ENCODE measurements at places on chromosomes 13 and 19.

DNA sequence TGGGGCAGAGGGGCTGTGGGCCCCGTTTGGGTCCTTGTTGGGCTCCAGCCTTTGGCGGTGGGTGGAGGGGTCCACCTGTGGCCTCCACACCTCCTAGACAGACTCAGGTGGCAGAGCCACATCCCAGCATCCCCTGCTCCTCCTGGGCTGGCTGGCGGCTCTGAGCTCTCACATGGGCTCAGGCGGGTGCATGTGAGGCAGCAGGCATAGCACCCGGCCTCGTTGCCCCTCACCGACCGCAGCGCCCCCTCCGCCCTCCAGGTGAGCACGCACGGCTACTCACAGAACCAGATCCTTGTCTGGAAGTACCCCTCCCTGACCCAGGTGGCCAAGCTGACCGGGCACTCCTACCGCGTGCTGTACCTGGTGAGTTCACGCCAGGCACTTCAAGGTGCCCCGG lies 5.9 kb upstream of the TEKTIP1 start:
- H3K4me3 ChIP-seq: no peak overlapping the region
- no peaks in the 10 kb centered on the region for H3K36me3 ChIP-seq
- H3K27ac ChIP-seq: no peak overlapping the region
- no peak for DNase-seq

GRCh38 chr13:41694545-41695301 lies 237.4 kb downstream of the RGCC start:
- H3K4me1 ChIP-seq: peaks cover 5% of the 10 kb centered on the region
- H3K27me3 ChIP-seq: no peaks in the 10 kb centered on the region
- peaks cover 22% of the 10 kb centered on the region for H3K36me3 ChIP-seq
- H3K4me3 ChIP-seq: no peak overlapping the region

GRCh38 chr13:93552596-93552995 lies 326.0 kb downstream of the GPC6 start:
- H3K27me3 ChIP-seq: no peaks in the 10 kb centered on the region
- H3K27ac ChIP-seq: no peak overlapping the region
- no peak for DNase-seq
- no peaks in the 10 kb centered on the region for H3K36me3 ChIP-seq

GRCh38 chr19:13151605-13152355 lies 1.6 kb downstream of the IER2 start:
- peak; percentile 90 for DNase-seq
- peaks cover 50% of the 10 kb centered on the region for H3K4me1 ChIP-seq
- no peaks in the 10 kb centered on the region for H3K27me3 ChIP-seq
- H3K36me3 ChIP-seq: peaks cover 8% of the 10 kb centered on the region
- H3K4me3 ChIP-seq: peak overlapping the region; percentile 93

DNA sequence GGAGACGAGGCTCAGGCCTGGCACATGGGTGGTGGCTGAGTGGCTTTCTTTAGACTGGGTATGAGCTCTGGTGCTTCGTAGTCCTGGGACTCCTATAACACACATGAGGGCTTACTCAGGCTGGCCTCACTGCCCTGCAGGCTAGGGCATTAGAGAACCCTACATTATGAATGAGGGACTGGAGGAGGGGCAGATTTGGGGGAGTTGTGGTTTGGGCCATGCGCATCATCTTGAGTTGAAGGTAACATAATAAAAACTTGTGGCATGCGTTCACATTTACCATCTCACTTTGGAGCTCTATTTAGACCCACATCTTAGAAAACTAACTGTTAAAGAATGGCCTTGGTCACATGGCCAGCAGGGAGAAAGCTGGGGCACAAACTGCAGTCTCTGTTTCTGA lies 54.2 kb downstream of the STARD13 start:
- H3K27ac ChIP-seq: no peak overlapping the region
- DNase-seq: no peak
- peaks cover 8% of the 10 kb centered on the region for H3K4me1 ChIP-seq
- no peak overlapping the region for H3K4me3 ChIP-seq

DNA sequence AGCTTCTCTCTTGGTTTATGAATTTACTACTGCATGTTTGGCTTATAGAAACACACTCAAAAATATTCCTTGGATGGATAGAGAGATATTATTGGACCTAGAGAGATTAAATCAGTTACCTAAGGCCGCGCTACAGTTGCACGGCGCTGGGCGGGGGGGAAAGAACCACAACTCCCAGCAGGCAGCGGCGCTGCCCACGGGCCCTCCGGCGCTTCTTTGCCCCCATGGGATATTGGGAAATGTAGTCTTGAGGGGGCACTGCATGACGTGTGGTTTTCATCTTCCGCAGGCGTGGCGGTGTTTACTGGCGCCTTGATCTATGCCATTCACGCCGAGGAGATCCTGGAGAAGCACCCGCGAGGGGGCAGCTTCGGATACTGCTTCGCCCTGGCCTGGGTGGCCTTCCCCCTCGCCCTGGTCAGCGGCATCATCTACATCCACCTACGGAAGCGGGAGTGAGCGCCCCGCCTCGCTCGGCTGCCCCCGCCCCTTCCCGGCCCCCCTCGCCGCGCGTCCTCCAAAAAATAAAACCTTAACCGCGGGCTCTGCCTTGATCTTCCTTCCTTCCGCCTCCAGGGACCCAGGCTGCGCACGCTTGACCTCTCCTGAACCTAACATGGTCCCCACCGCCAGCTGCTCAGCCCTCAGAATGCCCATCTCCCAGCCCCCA lies 4.8 kb downstream of the EMP3 start:
- H3K4me3 ChIP-seq: peak overlapping the region; percentile 97
- H3K36me3 ChIP-seq: peaks cover 8% of the 10 kb centered on the region
- H3K27ac ChIP-seq: peak overlapping the region; percentile 100
- peaks cover 64% of the 10 kb centered on the region for H3K4me1 ChIP-seq
- H3K27me3 ChIP-seq: no peaks in the 10 kb centered on the region

DNA sequence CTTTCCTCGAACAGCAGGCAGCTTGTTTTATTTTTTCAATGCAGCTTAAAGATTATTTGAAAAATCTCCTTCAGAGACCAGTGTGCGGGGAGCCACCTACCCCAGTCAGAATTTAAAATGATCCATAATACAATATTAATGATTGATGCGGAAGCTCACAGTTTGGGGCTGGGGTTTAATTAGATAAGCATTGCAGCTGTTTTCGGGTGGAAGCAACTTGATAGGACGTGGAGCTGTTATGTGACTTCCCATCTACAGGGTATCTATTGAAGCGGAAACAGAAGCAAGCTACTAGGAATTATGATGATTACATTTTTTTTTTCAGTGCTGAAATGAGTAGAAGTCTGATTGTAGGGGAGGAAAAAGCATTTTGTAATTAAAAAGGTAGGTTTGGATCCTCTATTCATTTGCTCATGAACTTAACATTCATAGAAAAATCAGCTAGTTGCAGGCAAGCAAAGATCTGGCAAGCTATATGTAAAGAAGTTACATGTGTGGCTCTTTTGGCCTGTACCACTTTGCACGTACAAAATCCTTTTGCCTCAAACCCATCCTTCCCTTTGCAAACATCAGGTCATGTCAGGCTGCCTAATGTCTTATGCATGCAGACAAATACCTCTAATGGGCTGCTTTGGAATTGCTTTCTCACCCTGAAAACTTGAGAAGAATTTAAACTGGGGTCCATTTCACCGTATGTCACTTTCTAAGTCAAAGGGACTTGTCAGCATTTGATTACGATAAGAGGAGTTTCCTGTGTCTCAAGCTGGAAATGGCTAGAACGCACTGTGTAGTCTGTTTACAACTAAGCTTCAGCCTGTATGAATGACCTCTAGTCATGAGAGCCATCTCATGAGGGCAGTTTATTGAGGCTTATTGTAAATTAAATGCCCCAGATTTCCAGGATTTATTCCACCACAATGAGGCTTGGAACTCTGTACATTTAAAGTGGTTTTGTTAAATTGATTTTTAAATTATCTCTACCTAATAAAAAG lies 267.1 kb upstream of the TMTC4 start:
- H3K36me3 ChIP-seq: no peaks in the 10 kb centered on the region
- DNase-seq: no peak
- no peak overlapping the region for H3K27ac ChIP-seq
- no peaks in the 10 kb centered on the region for H3K4me1 ChIP-seq
- peaks cover 34% of the 10 kb centered on the region for H3K27me3 ChIP-seq
- no peak overlapping the region for H3K4me3 ChIP-seq

DNA sequence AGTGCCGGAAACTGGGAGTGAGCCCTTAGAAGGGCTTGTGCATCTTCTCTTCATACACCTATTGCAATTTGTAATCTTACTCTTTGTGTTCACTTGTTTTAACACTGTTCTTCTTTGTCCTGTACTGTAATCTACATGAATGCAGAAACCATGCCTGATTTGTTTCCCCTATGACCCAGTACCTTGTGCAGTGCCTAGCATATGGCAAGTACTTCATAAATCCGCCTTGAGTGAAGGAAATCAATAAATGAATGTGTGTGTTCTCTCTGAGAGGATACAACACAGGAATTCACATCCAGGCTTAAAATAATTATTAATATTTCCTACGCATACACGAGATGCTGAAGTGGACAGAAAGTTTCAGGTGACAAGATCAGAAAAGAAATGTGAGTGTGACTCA lies 172.6 kb downstream of the GPC6 start:
- no peak overlapping the region for H3K4me3 ChIP-seq
- DNase-seq: no peak
- no peaks in the 10 kb centered on the region for H3K27me3 ChIP-seq
- H3K27ac ChIP-seq: no peak overlapping the region
- H3K36me3 ChIP-seq: no peaks in the 10 kb centered on the region

- no peaks in the 10 kb centered on the region for H3K27me3 ChIP-seq
- H3K4me1 ChIP-seq: peaks cover 6% of the 10 kb centered on the region
- DNase-seq: no peak
- H3K27ac ChIP-seq: no peak overlapping the region
- H3K4me3 ChIP-seq: no peak overlapping the region
Measured at GRCh38 chr13:113545455-113545930, 39.1 kb upstream of the TFDP1 start.

DNA sequence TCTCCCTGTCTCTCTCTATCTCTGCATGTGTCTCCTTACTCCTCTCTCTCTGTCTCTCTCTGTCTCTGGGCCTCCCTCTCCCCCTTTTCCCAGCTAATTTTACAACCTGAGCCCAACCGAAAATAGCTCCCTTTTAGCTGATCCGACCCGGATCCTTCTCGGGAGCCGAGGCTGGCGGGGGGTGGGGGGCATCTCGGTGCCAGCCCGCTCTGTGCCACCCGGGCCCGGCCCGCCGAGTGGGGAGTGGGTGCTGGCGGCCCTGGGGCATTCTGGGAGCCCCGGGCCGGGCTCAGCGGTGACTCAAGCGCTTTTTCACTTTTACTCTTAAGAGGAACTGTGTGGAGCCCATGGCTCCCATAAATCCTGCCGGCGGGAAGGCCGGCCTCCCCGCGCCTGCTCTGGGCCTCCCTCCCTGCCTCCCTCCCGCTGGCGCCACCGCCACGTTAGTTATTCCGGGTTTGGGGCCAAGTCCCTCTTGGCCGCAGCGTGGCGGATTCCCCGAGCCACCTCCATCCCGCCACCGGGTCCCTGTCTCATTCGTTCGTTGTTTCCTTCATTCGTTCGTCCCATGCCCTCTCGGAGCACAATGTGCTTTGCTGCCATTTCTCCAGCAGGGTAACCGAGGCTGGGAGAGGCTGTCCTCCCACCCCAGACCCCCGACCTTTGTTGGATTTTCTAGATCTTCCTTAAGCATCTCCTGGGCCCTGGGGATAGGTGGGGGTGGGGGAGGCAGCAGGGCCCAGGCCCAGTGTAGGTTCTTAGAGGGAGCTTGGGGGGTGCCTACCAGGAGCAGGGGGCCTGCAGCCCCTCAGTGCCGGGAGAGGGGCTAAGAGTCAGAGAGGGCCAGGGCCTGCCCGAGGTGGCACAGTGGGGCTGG lies 3.2 kb downstream of the NFIC start:
- no peaks in the 10 kb centered on the region for H3K36me3 ChIP-seq
- peaks cover 42% of the 10 kb centered on the region for H3K4me1 ChIP-seq
- no peaks in the 10 kb centered on the region for H3K27me3 ChIP-seq
- H3K27ac ChIP-seq: peak overlapping the region; percentile 93
- DNase-seq: no peak
- peak overlapping the region; percentile 66 for H3K4me3 ChIP-seq

- H3K27me3 ChIP-seq: no peaks in the 10 kb centered on the region
- H3K36me3 ChIP-seq: peaks cover 7% of the 10 kb centered on the region
- no peak overlapping the region for H3K27ac ChIP-seq
- peak; percentile 53 for DNase-seq
- H3K4me1 ChIP-seq: peaks cover 28% of the 10 kb centered on the region
Measured at GRCh38 chr19:11375143-11375948, 880 bp downstream of the SWSAP1 start.

Data from T-helper 17 cell (primary cell).